ENCODE measurements at places on chromosomes 5 and 9. TPM values are rescaled to one million over a fixed set of nuclear protein-coding genes. Genes with fewer than 3 reads are reported as not detected.

CD72 gene
- total RNA-seq, result 8.0 TPM

DNA sequence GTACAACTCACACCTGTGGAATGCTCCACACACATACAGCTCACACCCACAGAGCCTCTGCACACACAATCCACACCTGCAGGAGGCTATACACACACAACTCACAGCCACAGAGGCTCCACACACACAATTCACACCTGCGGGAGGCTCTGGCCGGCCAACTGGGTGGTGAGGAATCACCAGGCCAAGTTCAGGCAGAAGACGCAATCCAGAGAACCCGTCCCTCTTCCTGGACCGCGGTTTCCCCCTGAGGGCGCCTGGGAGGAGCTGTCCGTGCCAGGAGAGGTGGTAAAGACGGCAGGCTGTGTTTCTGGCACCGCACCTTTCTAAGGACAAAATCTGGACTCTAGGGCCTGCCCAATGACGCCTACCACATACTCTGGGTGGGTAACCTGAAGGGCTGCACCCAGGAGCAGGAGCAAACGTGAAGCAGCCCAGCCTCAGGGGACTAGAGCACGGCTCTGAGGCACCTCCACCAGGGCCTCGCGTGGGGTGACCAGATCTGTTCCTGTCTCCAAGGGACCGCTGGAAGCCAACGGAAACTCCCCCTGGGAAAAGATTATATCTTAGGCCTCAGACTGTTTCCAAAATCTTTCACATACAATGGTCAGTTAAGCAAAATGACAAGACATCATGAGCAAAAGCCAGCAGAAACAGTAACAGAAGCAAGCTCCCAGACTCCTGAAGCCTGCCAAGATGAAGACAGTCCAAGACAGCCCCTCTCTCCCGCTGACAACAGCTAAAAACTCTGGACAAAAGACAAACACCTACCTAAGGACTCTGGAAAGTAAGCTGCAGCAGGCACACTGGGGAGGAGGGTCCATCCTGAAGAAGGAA, 16.9 kb downstream of the CAMSAP1 start:
- no peak for DNase-seq
- H3K27me3 ChIP-seq, result no peaks in the 10 kb centered on the region
- H3K27ac ChIP-seq, result no peak overlapping the region
- no peak overlapping the region for H3K4me3 ChIP-seq
- H3K4me1 ChIP-seq, result peaks cover 49% of the 10 kb centered on the region

DNA sequence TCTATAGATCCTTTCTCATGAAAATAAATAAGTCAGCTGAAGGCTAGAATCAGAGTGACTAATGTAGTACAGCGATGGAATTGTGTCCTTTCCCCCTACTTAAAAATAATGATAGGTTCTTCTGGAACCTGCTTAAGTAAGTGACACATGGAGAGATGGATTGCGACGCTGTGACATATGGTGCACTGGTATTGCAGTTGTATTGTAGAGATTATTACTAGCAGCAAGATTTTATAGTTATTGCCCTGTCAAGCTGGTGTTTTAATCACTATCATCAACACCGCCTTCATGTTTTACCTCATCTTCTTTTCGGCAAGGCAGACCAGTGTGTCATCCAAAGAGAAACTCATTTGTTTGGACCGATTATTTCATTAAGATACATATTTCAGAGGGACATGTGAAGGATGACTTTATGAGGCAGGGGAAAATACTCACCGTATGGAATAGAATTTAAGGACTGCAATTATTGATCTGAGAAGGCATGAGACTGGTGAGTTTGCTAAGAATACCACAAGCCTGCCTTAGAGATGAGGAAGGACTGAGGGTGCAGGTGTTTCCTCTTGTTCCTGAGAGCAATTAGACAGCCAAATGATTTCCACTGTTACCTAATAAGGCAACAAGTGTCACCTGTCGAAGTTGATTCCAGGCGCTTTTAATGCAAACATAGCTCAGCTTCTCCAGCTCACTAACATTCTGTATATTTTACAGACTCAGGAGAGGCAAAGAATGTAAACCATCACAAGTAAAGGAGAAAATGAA, 1855.5 kb downstream of the MAT2B start:
- H3K27ac ChIP-seq, result no peak overlapping the region
- H3K27me3 ChIP-seq, result no peaks in the 10 kb centered on the region
- no peaks in the 10 kb centered on the region for H3K36me3 ChIP-seq
- H3K4me3 ChIP-seq, result no peak overlapping the region

DNA sequence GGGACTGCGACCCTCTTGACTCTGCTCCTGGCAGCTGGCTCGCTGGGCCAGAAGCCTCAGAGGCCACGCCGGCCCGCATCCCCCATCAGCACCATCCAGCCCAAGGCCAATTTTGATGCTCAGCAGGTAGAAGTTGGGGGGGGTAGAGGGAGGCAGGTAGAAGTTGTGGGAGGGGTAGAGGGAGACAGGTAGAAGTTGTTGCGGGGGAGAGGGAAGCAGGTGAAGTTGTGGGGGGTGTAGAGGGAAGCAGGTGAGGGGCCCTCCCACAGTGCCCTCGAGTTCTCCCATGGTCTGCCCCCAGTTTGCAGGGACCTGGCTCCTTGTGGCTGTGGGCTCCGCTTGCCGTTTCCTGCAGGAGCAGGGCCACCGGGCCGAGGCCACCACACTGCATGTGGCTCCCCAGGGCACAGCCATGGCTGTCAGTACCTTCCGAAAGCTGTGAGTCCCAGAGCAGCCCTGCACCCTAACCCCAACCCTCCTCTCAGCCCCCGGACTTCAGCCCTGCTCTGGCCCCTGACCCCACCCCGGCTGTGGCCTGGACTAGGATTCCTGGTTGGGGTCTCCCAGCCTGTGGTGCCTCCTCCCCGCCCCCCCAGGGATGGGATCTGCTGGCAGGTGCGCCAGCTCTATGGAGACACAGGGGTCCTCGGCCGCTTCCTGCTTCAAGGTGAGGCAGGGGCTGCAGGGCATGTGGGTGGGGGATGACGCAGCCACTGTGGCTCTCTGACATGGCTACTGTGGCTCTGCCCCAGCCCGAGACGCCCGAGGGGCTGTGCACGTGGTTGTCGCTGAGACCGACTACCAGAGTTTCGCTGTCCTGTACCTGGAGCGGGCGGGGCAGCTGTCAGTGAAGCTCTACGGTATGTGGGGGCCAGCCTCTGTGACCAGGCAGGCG, 537 bp downstream of the C8G start:
- peaks cover 22% of the 10 kb centered on the region for H3K36me3 ChIP-seq
- peak; percentile 68 for DNase-seq
- H3K4me3 ChIP-seq, result no peak overlapping the region
- no peaks in the 10 kb centered on the region for H3K4me1 ChIP-seq
- H3K27ac ChIP-seq, result no peak overlapping the region

- H3K27ac ChIP-seq, result no peak overlapping the region
- H3K27me3 ChIP-seq, result no peaks in the 10 kb centered on the region
- no peak overlapping the region for H3K4me3 ChIP-seq
- no peaks in the 10 kb centered on the region for H3K4me1 ChIP-seq
Observed at GRCh38 chr9:132885720-132886333, 7.1 kb downstream of the SPACA9 start.

DNA sequence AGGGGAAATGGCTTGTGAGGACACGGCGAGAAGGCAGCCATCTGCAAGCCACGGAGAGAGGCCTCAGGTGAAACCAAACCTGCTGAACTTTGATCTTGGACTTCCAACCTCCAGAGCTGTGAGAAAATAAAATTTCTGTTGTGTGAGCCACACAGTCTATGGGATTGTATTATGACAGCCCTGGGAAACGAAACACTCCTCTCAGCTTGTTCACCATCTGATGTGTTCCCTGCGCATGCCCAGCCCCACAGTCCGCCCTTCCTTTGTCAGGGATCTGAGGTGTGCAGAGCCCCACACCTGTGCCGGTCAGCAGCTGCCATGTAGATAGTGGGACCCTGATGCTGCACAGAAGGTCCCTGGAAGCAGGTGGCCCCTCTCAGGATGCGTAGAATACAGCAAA, 34.1 kb downstream of the PLPP7 start:
- no peak overlapping the region for H3K27ac ChIP-seq
- no peak overlapping the region for H3K4me3 ChIP-seq
- H3K4me1 ChIP-seq, result no peaks in the 10 kb centered on the region
- no peaks in the 10 kb centered on the region for H3K27me3 ChIP-seq
- DNase-seq, result peak; percentile 45

All from sigmoid colon (tissue), 7 donors.